ENCODE measurements at places on chromosomes 4 and X.

DNA sequence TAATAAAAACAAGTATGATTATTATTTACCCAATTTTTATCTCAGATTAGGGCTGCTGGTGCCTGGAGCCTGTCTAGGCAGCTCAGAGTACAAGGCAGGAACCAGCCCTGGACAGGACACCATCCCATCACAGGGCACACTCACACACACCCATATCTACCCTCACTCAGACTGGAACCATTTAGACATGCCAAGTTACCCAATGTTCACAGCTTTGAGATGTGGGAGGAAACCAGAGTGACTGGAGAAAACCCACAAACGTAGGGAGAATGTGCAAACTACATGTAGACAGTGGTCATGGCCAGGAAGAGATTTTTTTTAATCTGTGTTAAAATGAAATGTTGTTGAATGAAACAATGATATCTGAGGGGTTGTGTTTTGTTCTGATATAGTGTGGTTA is 35.7 kb upstream of the ADGRA3 start:
- DNase-seq = no peak

DNA sequence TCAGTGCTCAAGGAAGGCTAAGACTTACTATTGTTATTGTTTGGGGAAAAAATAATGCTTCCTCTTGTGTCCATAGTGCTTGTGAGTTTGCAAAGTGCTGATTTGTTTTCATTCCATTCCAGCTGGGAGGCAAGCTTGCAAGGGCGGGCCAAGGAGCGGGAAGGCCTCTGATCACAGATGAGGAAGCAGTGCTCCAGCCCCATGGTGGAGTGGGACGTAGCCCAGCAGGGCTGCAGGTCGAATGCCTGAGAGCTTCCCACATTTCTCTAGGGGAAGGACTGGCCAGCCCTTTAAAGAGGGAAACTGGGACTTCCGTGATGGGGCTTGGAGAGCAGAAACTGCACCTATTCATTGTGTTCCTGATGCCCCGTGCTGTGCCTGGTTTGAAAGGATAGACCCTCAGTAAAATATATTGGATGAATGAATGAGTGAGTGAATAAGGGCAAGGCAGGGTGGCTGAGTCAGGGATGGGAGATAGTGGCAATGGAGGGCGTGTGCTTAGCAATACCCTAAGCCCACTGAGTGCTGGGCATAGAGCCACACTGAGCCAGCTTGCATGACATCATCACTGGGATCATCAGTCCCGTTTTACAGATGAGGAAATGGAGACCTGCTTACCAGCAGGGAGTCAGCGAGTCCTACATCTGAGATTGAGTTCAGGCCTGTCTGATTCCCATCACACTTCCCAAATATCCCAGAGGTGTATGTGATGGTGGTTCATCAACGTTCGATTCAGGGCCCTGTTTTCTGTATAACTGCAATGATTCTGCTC is 17.9 kb upstream of the NSG1 start:
- no peak for DNase-seq

- DNase-seq = no peak
Measured at GRCh38 chr4:94298725-94299252, 43.8 kb downstream of the HPGDS start.

DNA sequence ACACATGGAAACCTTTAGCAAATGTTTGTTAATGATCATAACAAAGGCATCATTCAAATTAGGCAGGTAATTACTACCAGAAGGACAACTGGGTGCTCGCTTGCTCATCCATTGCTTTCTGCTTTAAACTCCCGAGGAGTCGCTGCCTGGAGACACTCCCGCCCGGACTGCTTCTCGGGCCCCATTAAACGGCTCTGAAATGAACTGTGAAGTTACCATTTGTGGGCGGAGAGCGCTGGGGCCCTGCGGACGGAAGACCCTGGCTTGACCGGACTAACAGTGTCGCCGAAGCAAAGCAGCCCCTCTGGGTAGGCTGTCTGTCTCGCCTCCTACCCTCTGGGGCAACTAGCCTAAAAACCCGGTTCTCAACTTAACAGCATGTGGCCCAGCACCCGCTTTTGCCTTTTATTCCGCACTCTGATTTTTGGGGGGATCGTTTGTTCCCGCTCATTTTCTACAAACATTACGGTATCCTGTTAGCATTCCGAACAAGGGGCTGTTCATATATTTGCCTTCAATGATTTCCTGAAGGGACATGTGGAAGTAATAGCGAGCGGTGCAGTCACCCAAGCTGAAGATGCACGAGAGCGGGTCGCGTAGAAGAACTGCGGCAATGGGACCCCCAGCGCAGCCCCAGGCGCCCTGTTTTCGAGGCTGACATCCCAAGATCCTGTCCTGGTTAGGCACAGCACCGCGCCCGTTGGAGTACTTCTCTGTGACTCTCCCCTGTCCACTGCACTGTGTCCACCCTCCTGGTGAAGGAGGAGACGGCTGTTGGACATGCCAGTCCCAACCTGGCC is 1.6 kb upstream of the PDGFRA start:
- no peak for DNase-seq

GRCh38 chrX:8042304-8042703 is 115.1 kb upstream of the PNPLA4 start:
- DNase-seq = no peak

GRCh38 chr4:88033309-88033708 is 25.9 kb downstream of the PKD2 start:
- peak; percentile 28 for DNase-seq

DNA sequence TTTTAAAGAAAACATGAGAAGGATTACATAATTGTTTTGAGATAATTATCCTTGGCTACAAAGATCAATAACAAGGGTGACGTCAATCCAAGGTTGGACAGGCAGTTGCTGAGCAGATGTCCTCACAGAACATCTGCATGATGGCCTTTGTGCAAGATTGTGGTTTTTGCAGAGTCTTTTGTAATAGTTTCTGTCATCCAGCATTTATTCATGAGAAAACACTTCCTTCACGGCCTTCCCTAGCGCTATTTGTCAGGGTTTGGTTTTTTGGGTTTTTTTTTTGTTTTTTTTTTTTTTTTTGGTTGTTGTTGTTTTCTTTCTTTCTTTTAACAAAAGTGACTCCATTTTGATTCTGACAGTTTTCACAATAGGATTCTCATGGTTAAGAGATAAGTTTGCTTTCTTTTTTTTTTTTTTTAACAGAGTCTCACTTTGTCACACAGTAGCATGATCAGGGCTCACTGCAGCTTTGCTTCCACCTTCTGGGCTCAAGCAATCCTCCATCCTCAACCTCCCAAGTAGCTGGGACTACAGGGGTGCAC is 31.5 kb upstream of the ELF2 start:
- DNase-seq = no peak

DNA sequence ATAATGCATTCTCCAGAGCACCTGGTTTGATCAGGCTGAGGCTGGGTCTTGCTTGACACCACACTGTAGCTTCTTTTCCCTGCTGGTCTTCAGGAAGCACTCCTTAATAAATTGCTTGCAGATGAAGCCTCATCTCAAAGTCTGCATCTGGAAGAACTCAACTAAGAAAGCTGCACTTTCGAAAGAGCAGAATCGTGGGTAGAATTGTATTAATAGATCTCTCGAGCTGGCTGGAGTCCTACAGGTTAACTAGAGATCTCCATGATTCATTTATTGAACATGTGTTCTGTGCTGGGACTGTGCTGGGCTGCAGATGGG is 152.7 kb downstream of the STK32B start:
- DNase-seq = no peak

- no peak for DNase-seq
Measured at GRCh38 chr4:110394871-110395270, 81.1 kb upstream of the ENPEP start.

DNA sequence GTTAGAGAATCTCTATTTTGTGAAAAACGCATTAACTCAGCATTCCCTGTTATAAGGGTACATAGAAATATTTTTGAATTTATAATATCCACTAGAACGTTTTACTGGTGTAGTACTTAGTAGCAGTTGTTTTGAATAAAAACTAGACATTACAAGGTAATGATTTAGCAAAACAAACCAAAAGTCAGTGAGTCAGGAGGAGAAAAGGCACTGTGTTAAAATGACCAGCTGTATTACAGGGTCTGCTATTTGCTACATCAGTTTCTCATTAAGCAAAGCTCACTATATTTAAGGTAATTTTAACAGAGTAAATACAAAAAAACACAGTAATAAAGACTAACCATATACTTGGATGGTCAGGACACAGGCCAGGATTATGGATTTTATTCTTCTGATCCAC is 152.8 kb downstream of the RASL11B start:
- DNase-seq = no peak

- DNase-seq = no peak
Measured at GRCh38 chr4:185317880-185318279, 77.8 kb downstream of the LRP2BP start.

GRCh38 chrX:77617206-77617605 is 168.8 kb downstream of the ATRX start:
- no peak for DNase-seq

- DNase-seq = no peak
Measured at GRCh38 chr4:95355021-95355420, 193.8 kb downstream of the UNC5C start.

DNA sequence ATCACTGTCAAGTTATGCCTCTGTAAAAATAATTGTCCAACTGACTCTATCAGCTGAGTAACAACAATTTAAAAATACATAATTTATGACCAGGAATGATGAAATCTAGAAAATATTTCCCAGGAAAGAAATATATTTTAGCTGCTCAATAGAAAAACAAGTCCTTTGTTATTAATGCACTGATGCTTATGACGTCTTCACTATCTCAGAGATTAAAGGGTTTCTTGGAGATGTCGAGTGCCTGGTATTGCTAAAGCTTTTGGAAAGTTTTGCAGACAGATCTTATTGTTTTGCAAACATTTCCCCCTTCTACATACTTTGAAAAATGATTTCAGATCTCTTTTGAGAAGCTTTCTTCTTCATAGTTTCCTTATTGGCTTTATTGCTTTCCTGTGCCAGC is 154.6 kb upstream of the RPS6KA3 start:
- DNase-seq = no peak

GRCh38 chr4:118991686-118992085 is 103.0 kb downstream of the SYNPO2 start:
- DNase-seq = no peak

DNA sequence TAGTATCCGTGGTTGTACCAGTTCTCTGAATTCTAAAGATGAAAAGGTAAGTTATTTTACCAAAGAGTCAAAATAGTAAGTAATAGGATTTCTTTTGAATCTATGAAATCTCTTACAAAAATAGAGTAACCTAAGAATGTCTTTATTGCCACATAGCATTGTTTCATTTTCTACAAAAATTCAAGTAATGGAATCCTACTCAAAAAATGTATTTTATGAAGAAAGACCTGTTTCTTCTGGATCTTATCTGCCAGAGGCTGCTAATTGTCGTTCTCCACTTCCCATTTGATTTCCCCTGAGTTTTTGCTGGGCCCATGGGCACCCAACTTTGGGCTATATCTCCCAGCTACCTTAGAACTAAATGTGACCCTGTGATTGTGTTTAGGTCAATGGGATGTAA is 3.2 kb upstream of the OTUD4 start:
- DNase-seq = no peak

- no peak for DNase-seq
Measured at GRCh38 chrX:30957753-30958152, 68.7 kb upstream of the TAB3 start.

GRCh38 chrX:18793601-18794089 is 86.2 kb downstream of the PPEF1 start:
- DNase-seq = no peak

DNA sequence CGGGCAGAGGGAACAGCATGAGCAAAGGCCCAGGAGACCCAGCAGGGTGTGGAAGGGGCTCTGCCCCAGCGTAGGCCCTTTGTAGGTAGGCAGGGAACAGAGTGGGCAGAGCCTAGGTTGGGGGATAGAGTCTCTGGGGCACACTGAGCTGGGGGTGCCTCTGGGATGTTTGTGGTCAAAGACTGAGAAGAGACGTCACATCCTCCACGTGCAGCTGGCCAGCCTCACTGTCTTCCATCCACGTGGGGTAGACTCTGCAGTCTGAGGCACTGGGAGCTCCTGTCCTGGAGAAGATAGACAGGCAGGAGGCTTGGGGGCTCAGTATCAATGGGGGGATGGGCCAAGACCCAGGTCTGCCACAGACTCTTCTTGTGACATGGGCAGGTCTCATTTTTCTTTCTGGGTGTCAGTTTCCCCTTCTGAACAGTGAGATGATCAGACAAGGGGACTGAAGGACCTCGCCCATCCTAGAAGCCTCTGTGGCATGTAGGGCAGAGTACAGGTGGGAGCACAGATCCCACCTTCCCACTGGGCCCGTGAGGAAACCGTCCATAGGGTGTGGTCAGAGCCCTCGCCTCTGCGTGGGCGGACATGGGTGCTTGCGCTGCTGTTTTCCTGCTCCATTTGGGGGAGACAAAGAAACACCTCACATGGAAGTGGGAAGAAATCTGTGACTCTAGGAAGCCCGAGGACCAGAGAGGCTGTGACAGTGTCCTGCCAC is 22.9 kb downstream of the WFS1 start:
- DNase-seq = no peak

- no peak for DNase-seq
Measured at GRCh38 chr4:126405369-126405982, 1090.7 kb downstream of the FAT4 start.

DNA sequence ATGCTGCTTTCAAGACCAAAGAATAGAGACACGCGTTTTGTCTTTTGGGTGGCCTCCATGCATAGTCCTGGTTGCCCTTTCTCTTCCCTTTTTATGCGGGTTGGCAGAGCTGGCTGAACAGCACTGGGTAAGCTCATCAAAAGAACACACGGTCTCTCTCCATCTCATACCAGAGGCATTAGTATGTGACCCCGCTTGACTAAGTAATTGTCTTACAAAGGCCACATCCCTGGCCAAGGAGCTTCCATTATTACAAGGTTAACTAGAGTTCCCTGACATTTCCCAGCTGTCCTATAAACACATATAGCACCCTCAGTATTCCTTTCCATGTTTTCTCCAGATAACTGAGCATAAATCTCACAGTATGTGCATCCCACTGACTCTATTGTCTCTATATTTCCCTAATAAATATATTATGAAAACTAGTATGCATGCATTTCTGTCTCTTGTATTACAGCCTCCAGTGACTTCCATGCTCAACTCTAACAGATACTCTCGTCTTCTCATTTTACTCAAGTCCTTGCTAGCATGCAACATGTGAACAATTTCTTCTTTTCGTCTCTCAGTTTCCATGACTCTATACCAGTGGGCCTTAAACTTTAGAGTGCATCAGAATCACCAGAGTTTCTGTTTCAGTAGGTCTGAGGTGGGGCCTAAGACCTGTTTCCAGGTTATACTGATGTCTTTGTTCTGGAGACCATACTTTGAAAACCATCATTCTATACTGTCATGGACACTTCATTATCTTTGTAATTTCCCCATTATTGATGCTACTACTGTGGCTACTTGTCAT is 247.7 kb upstream of the ARSJ start:
- DNase-seq = no peak

GRCh38 chr4:182699201-182699600 is 218.0 kb downstream of the DCTD start:
- no peak for DNase-seq
